NCI-H748 treated with DMSO at 0.1 percent for 48 hours (cell line): ENCODE measurements at places on chromosomes 2 and 18.

- no peak for DNase-seq
These were observed 25.4 kb upstream of the DUSP2 start for GRCh38 chr2:96170626-96171025.

- no peak for DNase-seq
These were observed 280.3 kb downstream of the CCDC85A start for GRCh38 chr2:56464066-56464465.

GRCh38 chr2:55587-56448 lies 9.5 kb upstream of the FAM110C start:
- no peak for DNase-seq

DNA sequence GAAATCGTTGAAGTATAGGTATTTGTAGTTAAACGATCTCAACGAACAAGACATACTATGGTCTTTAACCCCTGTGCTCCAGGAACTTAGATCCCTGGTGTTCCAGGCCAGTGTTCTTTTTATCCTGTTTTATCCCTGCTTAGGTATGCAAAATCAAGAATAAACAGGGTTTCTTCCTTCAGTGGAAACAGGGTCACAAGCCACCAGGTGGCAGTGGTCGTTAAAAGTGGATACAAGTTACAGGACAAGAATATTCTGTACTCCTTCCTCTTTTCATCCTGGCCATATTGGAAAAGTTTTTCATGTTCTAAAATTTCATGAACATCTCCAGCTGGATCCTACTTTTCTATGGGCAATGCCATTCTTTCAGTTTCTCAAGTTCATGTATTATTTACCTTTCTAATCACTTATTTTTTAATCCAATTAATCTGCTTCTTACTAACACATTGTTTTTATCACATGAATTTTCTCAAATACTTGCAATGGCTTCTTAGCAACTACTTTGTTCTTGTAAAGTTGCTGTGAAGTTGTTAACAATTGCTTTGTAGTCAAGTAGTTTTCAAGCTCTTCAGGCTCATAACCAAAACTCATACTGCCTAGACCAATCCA lies 16.4 kb upstream of the HNMT start:
- DNase-seq: peak; percentile 13
